Activated naive CD4-positive, alpha-beta T cell (primary cell): ENCODE measurements at places on chromosomes 16 and 17.

GRCh38 chr17:39618246-39618913, 8.4 kb upstream of the PPP1R1B start:
- DNase-seq: no peak

DNA sequence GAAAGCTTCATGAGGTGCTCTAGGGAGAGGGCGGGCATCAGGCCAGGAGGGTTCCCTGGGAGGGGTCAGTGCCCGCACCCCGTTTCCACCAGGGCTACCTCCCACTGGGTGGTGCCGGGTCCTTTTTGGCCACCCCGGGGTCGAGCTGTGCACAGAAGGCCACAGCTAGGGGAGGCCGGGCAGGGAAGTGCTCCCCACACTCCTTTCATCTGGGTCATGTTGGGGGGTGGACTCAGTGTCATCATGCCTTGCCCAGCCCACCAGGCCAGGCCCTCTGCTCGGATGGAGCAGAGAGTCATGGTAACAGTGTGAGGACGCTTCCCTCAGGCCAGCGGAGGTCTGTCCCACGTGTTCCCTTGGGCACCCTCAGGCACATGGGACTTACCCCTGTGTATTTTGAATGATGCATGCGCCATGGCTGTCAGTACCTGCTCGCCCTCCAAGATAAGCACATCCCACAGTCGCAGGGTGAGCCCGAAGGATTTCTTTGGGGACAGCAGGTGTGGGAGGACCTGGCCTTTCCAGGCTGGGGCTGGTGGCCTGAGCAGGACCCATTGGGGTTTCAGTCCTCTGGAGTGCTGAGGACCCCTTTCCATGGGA, 46.4 kb downstream of the TNFRSF13B start:
- DNase-seq: no peak

DNA sequence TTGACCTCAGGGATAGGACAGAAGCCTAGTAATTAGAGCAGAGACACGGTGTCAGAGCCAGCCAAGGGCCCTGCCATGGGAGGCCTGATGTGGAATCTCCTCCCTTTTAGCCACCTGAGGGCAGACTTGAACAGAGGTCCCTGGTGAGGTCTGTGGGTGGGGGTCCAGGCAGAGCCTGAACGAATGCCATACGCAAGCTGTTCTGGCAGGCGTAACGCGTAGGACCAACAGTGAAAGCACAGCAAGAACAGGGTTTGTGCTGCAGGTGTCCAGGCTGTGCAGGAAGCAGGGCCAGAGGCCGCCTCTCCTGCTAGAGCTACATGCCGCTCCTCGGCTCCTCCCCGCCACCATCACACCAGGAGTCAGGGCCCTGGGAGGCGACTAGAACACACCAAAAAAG, 81.9 kb upstream of the TBX2 start:
- no peak for DNase-seq

DNA sequence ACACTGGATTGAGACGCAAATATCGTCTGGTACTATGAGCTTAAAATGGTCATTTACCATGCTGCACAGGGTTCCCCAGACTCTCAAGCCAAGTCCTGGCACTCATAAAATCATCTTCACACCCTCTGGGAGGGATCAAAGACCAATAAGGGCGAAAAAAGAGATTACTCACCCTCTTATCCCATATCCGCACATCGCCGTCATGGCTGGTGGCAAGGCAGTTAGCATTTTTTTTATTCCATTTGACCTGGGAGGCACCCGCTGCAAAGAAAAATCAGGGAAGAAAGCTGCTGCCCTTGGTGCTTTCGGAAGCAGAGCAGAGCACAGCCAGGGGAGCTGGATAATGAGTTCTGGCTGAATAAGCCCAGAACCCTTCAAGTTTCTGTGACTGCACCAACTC, 42.4 kb downstream of the WDR59 start:
- no peak for DNase-seq

GRCh38 chr17:38925263-38925995, at the start of gene LASP1NB:
Gene LASP1NB, plus strand, starts transcription at chr17:38925614.
- no peak for DNase-seq

- no peak for DNase-seq
Observed at GRCh38 chr17:65774787-65775186, 213.3 kb upstream of the AXIN2 start.

DNA sequence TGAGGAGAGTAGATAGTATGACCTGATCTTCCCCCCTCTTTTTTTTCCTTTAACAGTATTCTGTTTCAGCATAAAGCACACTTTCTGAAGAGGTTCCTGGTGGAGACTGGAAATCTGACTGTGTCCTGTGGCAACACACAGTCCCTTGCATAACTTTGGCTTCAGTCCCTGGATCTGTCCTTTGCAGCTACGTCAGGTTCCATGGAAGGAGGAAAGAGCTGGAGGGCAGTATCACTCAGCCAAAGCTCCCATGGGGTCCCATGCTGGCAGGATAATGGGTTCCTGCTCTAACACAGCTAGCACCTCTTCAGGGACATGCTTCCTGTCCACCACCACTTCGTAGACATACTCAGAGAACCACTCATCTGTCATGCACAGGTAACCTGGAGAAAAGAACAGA, 13.3 kb upstream of the SLC6A4 start:
- DNase-seq: no peak

GRCh38 chr16:69169051-69169450, 17.9 kb upstream of the SNTB2 start:
- DNase-seq: no peak

DNA sequence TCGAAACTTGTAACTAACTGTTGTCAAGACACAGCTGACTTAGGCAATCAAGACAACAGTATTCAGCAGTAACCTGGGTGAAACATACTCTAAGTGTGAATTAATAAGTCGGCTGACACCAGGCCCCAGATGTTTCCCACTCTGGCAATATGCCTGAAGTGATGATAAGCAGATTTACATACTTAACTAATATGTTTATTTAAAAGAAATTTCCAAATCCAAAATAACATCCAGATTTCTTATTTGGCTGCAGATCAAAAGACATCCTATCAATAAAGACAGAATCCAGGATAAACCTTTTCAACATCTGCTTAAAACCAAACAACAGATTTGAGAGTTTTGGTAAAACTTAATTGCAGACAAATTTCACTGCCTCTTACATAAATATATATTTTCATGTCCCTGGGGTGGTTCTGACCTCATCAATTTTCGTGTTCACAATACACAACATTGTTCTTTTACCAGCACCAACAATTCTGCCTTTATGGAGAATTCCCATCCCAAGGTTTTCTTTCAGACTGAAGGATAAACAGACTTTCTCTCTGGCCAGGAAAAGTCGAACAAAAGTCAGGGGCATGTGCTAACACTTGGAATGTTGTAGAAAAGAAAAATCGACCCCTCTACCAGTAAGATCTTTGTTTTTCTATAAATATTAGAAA, 45.1 kb upstream of the TOX3 start:
- DNase-seq: no peak

DNA sequence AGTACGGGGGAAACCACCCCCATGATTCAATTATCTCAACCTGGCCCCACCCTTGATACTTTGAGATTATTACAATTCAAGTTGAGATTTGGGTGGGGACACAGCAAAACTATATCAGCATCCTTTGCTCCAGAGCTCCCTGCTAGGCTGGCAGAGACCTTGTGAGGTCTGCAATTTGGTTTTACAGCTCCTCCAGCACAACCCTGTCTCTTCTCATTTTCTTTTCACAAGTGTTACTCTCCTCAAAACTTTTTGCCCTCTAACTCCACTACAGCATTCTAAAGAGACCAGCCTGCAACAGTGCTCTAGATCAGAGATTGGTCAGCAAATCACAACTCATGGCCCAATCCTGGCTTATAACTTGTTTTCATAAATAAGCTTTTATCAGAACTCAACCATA, 114.0 kb downstream of the USP31 start:
- DNase-seq: no peak

GRCh38 chr16:8670014-8670560, 4.3 kb upstream of the ABAT start:
- no peak for DNase-seq

DNA sequence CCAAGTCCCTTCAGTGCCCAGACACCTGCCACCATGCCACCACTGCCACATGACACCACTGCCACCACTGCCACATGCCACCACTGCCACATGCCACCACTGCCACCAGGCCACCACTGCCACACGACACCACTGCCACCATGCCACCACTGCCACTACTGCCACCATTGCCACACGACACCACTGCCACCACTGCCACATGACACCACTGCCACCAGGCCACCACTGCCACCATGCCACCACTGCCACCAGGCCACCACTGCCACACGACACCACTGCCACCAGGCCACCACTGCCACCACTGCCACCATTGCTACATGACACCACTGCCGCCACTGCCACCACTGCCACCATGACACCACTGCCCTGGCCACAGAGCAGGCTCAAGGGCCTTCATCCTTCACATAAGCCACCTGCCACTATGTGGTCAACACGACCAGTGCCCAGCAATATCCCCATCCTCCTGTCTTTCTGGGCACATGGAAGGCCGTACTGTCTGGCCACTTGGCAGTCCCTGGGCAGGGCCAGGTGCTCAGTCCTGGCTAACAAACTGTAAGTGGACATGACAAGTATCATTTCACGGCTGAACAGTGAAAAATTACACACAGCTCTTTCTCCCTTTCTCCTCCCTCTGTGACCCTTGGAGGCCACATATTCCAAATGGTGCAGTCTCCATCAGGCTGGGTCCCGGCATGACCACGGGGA, 33.1 kb downstream of the ABR start:
- no peak for DNase-seq

- no peak for DNase-seq
Observed at GRCh38 chr16:28204204-28204603, 7.6 kb downstream of the XPO6 start.

- no peak for DNase-seq
Observed at GRCh38 chr16:54049591-54050458, 236.8 kb downstream of the IRX3 start.

- no peak for DNase-seq
Observed at GRCh38 chr17:60630352-60630751, 30.4 kb downstream of the PPM1D start.

- DNase-seq: no peak
Observed at GRCh38 chr17:49360796-49361128, 1.3 kb downstream of the ZNF652 start.

DNA sequence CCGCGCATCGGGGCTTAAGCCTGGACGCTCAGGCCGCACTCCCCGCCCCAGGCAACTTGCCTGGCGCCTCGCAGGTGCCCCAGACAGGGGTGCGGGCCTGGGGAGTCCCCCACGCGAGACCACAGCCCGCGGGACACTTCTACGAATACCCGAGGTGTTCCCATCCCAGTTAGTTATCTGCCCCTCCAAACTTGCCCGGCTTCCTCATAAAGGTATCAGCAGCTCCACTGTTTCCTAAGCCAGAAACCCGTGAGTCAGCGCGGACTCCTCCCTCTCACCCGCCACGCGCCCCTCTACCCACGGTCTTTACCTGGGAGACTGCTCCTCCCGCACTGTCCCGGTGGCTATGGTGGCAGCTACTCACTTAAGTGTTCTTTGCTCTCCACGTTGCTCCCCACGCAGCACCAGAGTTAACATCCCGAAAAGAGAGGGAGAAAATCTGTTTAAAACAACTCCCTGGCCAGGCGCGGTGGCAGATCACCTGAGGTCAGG, 1.0 kb upstream of the CREBBP start:
- DNase-seq: no peak
